HFFc6 (cell line): ENCODE measurements at places on chromosomes 1 and 21. TPM values are rescaled to one million over a fixed set of nuclear protein-coding genes. Genes with fewer than 3 reads are reported as not detected.
A peak's percentile ranks its signal among the peaks of the same experiment; 100 is the strongest.

DNA sequence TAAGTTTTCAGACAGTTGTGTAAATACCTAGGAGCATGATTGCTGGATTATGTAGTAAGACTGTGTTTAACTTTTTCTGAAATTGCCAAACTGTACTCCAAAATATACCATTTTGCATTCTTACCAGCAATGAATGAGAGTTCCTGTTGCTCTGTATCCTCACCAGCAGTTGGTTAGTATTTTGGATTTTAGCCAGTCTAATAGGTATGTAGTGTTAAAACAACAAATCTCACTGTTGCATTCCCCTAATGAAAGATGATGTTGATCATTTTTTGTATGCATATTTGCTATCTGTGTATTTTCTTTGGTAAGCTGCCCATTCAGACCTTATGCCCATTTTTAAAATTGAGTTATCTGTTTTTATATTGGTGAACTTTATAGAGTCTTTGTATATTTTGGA, 89.9 kb downstream of the RASAL2 start:
- DNase-seq, result no peak

Gene FCMR
- total RNA-seq, result 0.28 to 0.63 TPM (median 0.57 TPM) in 3 replicates

DNA sequence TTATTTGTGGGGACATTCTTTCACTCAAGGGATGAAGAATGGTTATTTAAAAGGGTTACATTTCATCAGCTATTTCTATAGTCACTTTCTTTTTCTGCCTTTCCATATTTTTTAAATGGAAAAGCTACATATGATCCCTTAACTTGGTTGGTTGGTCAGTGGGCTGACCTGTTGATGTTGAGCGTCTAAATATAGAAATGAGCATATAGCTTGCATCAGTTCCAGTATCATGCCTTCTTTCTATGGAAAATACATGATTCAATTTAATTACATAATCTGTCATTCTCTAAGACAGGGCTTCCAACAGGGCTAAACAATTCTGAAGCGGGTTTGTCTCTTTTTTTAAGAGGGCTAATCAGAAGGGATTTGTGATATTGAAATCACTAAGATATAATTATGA, 40.6 kb downstream of the TYW3 start:
- no peak for DNase-seq

Gene MIXL1
- not detected in 3 replicates for total RNA-seq

Gene PPIE
- total RNA-seq, result 41.0 to 45.8 TPM (median 42.9 TPM) in 3 replicates

DNA sequence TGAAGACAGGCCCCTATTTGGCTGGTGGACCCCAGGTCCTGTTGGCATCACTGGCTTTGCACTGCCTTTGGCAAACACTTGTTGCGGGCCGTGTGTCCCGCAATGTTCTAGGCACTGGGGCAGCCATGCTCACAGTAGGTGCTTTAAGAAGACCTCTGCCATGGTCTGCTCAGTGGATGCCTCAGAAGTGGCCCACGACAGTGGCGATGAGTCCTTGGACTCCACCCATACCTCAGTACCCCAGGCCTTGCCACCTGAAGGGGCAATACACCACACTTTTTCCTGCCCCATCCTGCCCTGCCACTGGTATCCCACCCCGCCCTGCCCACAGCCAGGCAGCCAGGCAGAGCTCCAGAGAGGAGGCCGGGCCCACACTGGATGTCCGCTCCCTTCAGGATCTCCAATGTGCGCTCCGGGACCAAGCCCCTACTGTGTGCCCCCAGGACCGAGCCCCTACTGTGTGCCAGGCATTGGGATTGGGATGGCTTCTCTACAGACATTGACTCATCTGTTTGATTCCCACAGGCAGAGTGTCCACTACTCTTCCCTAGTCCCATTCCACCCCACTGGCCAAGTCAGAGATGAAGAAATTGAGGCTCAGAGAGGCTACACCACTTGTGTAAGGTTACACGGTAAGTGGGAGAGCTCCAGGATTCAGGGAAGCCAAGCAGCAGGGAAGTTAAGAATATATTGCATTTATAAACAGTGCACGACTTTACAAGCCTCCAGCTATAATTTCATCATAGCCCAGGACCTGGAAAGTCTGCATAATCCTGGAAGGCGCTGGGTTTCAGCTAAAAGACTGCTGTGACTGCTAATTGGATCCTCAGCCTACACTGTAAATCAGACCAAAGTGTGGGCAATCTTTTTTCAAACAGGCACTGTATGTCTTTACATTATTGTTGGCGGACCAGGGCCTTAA, 101.6 kb downstream of the DMRTB1 start:
- DNase-seq, result no peak

Gene APOBEC4
- total RNA-seq, result not detected in 3 replicates

Gene POLR3C
- total RNA-seq, result 36.5 to 39.1 TPM (median 37.6 TPM) in 3 replicates

DNA sequence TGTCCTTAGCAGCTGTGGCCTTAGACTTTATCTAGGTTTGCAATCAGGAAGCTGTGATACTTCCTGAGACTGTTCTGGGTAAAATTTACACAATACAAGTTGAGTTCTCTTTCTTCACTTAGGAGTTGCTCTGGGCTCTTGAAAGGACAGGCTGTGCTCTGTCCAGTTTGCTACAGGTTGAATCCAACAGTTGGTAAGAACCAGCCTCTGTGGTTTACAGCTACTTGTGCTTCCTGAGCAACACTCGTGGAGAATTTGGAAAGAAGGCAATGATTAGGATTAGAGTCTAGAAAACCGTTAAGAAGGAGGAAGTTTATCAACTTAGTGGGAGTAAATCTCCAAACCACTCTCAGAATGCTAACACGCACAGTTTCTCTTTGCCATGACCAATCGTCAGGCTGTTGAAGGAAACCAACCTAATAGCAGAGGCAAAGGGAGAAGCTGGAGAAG, 26.8 kb downstream of the GFI1 start:
- no peak for DNase-seq

Gene NR1I3
- total RNA-seq, result not detected in 2 replicates

- peak; percentile 81 for DNase-seq
Observed at GRCh38 chr1:66705110-66705509, 47.1 kb upstream of the DYNLT5 start.

- peak; percentile 25 for DNase-seq
Observed at GRCh38 chr21:39363607-39364555, 15.0 kb upstream of the HMGN1 start.

GRCh38 chr1:92095874-92096273, 15.7 kb downstream of the BTBD8 start:
- DNase-seq, result no peak

DNA sequence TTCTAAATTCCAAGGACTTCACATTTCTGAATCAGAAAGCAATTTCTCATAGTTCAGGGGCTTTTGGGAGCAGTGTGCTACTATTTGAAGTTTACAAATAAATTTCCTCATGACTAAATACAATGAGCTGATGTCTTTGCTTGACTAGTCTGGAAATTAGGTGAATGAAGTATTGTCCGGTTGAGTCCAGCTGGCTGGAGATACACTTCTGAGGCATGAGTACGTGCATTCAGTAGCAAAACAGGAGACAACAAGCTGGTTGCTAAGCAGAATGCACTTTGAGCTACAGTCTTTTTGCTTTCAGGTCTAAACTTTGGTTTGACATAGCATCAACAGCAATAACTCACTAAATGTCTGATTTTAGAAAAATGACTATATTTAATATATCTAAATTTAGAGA, 27.1 kb downstream of the ZNHIT6 start:
- no peak for DNase-seq

Gene GON4L
- 24.2 and 28.2 TPM in 2 replicates for total RNA-seq

DNA sequence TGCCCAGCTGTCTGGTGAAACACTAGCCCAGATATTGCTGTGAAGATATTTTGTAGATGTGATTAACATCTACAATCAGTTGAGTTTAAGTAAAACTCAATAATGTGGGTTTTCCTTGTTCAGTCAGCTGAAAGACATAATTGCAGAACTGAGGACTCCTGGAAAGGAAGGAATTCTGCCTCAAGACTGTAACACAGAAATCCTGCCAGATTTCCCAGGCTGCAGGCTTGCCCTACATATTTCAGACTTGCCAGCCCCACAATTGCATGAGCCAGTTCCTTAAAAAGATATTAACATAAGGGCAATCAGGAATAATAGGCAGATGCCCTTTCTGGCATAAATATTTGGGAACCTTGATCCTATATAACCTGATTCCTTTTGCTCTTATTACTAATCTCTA, 14.2 kb upstream of the NIBAN1 start:
- DNase-seq, result no peak

Gene SLC66A1
- total RNA-seq, result 14.9 to 15.5 TPM (median 15.2 TPM) in 3 replicates

GRCh38 chr1:180946056-180946455, 33.4 kb downstream of the KIAA1614 start:
- DNase-seq, result no peak

DNA sequence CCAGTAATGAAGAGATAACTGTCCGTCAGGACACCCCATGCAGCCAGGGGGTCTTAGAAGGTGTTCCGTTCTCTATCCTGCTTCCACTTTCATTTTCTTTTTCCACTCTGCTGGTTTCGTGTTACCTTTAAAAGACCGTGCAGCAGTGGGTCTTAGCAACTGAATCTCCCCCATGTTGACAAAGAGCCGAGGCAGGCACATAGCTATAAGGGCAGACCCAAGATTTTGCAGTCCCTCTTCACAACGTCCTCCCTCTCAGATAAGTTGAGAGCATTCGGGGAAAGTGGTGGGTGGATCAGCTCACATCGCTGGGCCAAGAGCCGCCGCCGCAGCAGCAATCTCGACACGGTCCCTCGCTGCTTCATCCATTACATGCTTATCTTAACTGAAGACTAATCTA, 355.5 kb downstream of the LMO4 start:
- no peak for DNase-seq

DNA sequence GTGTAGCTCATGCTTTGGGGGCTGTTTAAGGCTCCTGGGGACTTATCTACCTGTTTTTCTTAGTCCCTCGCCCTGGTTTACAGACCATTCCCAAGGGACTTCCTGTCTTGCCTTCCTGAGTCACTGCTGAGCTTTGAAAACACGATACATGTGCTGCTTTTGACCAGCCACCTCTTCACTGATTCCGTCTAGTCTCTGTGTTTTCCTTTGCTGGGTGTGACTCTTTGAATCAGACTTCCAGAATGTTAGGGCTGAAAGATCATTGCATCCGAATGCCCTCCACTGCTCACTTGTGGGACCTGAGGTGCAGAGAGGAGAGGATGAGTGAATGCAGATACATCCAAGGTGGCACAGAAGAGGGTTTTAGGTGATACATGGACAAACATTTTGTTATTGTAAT, 35.4 kb upstream of the CITED4 start:
- DNase-seq, result peak; percentile 47

- no peak for DNase-seq
Observed at GRCh38 chr1:219325368-219325742, 151.7 kb downstream of the LYPLAL1 start.

DNA sequence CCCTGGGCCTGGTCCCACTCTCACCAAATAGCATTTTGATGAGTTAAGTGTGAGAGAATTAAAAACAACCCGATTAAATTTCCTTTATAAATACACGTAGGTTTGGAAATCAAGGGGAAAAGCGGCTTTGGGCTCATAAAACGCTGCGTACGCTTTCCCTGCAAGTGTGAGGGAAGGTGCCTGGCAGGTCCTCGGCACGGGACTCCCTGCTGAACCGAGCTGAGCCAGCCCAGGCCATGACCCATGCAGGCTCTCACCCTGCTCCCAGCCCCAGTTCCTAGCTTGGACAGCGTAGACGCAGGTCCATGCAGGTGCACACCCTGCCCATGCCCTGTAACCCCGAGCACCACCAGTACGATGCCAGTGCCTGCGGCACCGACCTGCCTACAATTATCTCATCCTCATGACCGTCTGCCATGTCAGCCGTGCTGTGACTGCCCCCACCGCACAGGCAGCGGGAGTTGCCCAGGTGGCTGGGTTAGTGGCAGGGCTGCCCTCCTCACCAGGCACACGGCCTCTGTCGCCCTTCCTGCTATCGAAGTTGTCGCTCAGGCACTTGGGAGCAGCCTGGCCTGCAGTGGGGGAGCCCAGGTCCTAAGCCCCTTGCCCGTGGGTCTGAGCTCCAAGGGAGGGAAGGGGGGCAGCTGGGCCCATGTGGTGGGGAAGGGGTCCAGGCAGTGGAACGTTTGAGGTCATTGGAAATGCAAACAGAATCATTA, 41.0 kb upstream of the ACTRT2 start:
- DNase-seq, result no peak

Gene ST6GALNAC3
- total RNA-seq, result 0.60 to 1.5 TPM (median 1.2 TPM) in 3 replicates

DNA sequence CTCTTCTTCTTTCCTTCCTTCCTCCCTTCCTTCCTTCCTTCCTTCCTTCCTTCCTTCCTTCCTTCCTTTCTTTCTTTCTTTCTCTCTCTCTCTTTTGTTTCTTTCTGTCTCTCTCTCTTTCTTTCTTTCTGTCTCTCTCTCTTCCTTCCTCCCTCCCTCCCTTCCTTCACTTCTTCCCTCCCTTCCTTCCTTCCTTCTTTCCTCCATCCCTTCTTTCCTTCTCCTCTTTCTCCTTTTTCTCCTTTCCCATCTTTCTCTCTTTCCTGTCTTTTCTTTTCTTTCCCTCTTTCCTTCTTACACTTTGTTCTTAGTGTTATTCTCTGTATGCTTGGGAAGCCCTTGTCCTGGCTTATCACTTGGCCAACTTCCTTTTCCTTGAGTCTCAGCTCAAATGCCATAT, 72.5 kb upstream of the MPC2 start:
- DNase-seq, result no peak

GRCh38 chr21:46185716-46186115, 1.5 kb upstream of the SPATC1L start:
- no peak for DNase-seq

Gene LEFTY1
- not detected in 2 replicates for total RNA-seq

DNA sequence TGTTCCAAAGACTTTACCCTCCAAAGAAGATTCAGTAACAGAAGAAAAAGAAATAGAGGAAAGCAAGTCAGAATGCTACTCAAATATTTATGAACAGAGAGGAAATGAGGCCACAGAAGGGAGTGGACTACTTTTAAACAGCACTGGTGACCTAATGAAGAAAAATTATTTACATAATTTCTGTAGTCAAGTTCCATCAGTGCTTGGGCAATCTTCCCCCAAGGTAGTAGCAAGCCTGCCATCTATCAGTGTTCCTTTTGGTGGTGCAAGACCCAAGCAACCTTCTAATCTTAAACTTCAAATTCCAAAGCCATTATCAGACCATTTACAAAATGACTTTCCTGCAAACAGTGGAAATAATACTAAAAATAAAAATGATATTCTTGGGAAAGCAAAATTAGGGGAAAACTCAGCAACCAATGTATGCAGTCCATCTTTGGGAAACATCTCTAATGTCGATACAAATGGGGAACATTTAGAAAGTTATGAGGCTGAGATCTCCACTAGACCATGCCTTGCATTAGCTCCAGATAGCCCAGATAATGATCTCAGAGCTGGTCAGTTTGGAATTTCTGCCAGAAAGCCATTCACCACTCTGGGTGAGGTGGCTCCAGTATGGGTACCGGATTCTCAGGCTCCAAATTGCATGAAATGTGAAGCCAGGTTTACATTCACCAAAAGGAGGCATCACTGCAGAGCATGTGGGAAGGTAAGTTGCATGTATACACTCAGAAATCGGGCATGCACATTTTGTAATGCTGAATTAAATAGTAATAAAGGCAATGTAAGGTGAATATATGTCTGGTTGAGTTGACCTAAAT, 97.2 kb downstream of the ZFYVE9 start:
- DNase-seq, result peak; percentile 10
